Left colon (tissue), 2 donors: ENCODE measurements at places on chromosomes 16 and 17. TPM values are rescaled to one million over a fixed set of nuclear protein-coding genes. Genes with fewer than 3 reads are reported as not detected.

- no peak for DNase-seq
Measured at GRCh38 chr16:49524216-49524946, 150.8 kb downstream of the C16orf78 start.

GRCh38 chr17:45339646-45340605, 23.1 kb upstream of the MAP3K14 start:
- DNase-seq, result no peak

DNA sequence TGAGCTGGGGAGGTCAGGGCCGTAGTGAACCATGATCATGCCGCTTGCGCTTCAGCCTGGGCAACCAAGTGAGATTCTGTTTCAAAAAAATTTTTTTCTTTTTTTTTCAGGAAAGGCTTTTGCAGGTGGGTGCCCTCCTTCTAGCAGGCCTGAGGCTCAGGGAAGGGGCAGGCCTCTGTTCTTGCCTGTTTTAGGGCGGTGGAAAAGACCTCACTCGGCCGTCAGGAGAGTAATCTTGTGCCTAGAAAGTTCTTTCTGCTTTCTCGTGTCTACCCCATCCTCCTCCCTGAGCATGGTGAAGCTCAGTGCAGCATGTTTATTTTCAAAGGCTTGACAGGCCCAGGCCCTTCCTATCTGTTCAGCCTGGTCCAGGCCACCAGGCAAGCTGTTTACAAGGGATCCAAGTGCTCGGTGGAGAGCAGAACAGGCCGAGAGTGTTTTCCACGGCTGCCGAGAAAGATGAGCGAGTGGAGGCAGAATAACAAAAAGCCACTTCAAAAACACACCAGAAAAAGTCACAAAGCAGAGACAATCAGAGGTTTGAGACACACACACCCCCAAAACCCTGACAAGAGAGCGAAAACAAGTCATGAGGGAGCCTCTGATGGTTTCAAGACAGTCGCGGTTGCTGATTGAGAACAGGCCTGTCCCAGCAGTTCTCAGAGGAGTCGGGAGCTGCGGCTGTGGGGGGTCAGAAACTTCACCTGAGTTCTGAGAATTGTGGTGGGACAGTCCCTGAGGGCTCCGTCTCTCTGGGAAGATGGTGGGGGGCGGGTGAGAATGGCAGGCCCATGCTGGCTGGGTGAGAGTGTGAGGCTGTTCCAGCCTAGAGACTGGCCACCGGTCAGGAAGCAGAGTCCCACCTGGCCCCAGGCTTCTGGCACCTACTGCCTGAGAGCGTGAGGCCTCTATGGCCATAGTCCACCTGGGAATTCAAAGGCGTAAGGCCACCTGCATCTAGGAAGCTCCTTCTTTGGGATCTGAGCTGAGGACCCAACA, 37.5 kb upstream of the CCR7 start:
- DNase-seq, result peak; percentile 45

DNA sequence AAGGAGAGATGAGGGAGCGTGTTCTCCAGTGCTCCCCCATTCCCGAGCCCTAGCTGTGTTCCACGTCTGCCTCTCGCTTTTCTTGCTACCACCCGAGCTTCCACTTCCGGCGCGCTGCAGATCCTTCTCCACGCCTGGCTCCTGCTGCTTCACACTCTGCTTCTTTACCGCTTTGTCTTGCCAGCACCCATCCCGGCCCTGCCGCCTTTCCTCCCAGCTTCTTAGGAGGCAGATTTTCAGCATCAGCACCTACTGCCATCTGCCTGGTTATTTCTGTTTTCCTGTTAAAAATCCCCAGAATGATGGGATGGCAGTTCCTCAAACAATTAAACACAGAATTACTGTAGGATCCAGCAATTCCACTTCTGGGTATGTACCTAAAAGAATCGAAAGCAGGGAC, 64.7 kb downstream of the ELAC2 start:
- DNase-seq, result no peak

DNA sequence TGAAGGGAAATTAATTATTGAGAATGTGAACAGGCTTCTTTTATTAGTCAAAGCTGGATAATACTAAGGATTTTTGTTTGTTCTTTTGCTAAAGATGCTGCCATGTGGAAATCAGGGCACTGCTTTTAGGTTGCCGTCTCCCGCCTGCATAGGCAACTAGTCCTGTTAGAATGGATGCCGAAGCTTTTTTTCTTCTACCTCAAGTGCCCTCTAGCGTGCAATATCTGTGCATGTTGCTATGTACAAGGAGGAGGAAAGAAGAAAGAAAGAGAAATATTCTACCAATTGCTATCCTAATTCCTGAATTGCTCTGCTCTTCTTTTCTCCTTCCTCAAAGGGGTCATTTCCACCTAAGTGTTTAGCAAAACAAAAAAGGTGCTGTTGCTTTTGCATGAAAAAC, 5.2 kb upstream of the CDH8 start:
- DNase-seq, result no peak

PERCC1 gene
- not detected for total RNA-seq

RAB11FIP4 gene
- 42.5 TPM for total RNA-seq

DNAAF8 gene
- 0.49 TPM for total RNA-seq

TRAF4 gene
- 116 TPM for total RNA-seq

PLXDC1 gene
- total RNA-seq, result 2.3 TPM

JPH3 gene
- total RNA-seq, result 0.39 TPM

GH2 gene
- total RNA-seq, result not detected
